Thyroid gland (tissue), 4 donors: ENCODE measurements at places on chromosomes 7 and 10. TPM values are rescaled to one million over a fixed set of nuclear protein-coding genes. Genes with fewer than 3 reads are reported as not detected.

Gene CHAT
- not detected for total RNA-seq

Gene CYP3A7
- not detected for total RNA-seq

- DNase-seq = no peak
Measured at GRCh38 chr7:87982116-87982515, 48.1 kb downstream of the ADAM22 start.

- DNase-seq = peak; percentile 29
Measured at GRCh38 chr7:36216063-36216684, 63.1 kb downstream of the EEPD1 start.

DNA sequence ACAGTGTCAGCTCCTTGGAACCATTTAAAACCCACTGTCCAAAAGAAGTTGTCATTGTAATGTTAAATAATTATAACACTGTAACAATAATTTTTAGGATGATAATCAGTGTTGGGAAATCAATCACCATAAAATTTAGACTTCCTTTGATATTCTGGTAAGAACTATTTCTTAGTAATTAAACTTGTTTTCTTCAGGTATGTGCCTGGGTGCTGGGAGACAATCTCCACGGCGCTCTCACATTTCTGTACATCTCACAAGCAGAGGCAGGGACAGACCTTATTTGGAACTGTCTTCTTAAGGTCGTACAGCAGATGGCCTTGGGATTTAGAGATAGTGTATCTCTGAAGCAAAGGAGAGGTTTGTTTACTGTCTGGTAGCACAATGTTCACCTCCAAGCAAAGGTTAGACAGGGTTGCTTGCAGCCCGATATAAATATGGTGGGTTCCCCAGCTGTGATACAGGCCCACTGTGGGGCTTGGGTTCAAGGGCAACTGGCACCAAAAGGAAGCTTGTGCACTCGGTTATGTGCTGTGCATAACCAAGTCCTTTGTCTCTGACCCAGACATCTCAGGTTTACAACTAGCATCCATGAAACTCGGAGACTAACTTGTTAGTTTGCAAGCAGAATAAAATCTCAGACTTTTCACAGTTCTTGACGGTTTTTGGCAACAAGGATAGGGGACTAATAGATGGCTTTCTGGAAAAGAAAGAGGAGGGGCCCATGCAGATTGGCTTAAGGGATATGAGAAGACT lies 125.5 kb downstream of the RNF32 start:
- DNase-seq = no peak

DNA sequence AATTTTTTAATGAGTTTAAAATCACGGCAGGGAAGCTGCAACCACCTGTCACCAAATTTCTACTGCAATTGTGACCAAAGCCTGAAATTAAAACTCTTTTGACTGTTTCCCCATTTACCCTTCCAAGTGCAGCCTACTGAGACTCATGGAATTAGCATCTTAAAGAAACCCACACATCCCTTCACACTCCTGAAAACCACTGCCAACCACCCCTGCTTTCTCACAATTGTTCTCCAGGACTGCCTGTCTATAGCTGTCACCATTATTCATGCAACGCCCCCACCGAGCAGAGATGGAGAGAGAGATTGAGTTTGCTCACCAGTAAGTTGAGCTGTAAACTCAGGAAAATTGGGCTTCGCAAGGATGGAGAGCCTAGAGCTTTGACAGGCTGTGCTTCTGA lies 383.8 kb upstream of the SORCS1 start:
- DNase-seq = no peak

DNA sequence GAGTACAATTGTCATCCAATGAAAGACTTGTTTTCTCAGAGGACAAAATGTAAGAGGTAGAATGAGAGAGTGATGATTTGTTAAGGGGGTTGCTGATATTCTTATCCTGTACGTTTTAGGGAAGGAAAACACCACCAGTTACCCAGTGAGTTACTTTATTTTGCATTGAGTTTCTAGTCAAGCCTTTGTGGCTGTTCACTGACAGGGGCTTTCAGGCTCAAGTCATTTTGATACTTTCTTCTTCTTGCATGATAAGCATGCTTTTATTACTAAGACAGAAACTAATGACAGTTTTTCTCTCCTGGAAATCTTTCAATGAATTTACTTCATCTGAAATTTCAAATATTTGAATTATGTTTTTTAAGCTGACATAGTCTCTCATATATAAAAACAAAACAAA lies 710.2 kb upstream of the POM121L12 start:
- DNase-seq = no peak

GRCh38 chr7:28960071-28960840 lies 2.1 kb upstream of the TRIL start:
- DNase-seq = no peak

DNA sequence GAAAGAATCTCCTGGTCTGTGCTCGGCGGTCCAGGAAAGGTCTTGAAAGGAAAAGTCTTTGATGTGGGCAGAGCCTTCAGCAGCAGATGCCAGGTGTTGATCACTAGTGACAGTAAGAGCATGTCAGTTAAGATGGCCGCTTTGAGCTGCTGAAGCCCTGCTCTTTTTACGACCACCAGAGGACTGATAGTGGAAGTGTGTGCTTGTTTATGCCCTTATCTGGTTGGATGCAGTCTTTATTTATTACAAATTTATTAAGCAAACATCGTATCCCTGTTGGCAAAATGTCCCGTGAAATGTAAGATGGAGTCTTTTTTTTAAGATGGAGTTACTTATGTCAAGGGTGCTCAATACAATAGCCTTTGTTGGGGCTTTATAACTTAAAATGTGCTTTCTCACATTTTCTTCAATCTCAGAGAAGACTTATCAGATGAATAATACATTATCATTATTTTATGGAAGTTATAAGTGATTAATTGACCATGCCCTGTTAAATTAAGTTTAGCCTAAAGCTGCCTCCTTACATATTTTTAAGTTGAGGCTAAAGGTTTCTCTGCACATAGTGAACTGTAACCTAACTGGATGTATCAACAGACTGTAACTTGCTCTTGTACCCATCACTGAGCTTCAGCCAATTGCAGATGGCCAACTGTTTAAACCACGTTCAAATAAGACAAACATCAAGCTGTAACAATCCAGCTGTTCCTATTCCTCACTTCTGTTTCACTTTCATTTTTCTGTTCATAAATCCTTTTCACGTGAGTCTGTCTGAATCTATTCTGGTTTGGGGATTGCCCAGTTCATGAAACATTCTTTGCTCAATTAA lies 97.4 kb upstream of the PIK3CG start:
- no peak for DNase-seq

GRCh38 chr10:50610368-50610767 lies 13.4 kb downstream of the SGMS1 start:
- DNase-seq = peak; percentile 81

- DNase-seq = peak; percentile 18
Measured at GRCh38 chr7:6375348-6376101, 72.2 kb downstream of the DAGLB start.

Gene TRIM50
- 1.0 TPM for total RNA-seq

Gene RADIL
- total RNA-seq = 4.9 TPM

Gene TMEM213
- not detected for total RNA-seq

DNA sequence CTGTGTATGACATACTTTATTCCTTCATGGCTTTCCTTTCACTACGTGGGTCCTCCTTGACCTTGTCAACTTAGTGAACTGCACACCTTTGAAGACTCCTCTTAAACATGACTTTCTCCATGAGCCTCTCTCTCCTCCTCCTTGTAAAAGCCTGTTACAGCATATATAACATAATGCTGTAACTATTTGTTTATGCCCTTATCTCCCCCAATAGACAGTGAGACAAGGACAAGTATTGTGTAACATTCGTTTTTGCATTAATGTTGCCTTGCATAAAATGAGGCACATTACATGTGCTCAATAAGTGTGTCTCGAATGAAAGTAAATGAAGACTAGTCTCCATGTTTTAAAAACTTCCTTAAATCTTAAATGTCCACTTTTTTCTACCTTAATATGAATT lies 4.3 kb upstream of the LAMB1 start:
- no peak for DNase-seq

DNA sequence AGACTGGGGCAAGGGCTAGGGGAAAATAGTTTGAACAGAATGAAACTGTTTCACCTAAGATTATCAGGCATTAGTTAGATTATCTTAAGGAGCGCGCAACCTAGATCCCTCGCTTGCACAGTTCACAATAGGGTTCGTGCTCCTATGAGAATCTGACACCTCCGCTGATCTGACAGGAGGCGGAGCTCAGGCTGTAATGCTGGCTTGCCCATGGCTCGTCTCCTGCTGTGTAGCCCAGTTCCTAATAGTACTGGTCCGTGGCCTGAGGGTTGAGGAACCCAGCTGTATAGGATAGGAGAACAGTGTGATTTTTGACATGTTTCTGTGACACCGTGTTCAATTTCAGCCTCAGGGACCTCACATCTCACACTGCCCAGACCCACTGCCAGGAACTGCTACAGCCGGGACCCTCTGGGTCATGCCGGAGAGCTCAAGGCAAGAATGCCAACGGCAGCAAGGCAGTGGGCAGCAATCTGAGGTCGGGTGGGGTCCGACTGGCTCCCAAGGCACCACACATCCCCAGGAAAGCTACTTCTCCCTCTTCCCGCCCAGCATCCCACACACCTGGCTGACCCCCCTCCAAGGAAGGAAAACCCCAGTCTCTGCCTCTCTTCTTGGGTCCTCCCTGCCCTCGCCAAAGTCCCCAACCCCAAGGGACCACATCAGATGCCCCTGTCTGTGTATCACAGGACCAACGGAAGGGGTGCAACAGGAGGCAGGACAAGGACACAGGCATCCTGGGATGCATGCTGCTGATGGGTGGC lies 31.7 kb downstream of the CAMK2B start:
- no peak for DNase-seq

- DNase-seq = no peak
Measured at GRCh38 chr7:11274074-11274473, 300.4 kb downstream of the PHF14 start.

DNA sequence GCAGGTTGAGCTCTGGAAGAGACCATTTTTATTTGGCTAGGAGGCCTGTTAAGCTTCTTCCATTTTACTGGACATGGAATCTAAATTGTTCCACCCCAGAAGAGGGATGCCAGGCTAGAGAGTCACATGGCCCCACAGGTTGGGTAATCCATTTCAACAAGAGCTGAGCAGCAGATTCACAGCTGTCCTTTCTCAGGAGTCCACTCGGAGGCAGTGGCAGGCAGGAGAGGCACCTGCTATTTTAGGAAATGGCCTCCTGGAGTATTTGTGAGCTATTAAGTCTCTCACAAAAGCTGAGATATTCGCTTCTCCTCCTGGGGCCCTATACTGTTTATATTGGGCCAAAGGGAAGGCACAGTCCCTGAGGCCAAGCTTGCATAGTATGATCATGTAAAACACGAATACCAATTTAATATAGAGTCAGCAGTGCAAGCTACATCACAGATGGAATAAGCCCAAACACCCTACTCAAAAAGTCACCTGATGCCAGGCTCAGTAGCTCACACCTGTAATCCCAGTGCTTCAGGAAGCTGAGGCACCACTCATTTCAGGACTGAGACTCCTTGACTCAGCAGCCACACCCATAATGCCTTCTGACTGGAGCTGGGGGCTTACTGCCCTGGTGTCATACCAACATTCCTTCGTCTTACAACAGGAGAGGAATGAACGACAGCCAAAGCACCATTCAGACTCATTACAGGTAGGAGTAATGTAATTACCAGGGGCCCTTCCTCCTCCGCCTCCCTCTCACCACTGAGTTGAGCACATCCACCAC lies 124.1 kb downstream of the LMBR1 start:
- DNase-seq = no peak

DNA sequence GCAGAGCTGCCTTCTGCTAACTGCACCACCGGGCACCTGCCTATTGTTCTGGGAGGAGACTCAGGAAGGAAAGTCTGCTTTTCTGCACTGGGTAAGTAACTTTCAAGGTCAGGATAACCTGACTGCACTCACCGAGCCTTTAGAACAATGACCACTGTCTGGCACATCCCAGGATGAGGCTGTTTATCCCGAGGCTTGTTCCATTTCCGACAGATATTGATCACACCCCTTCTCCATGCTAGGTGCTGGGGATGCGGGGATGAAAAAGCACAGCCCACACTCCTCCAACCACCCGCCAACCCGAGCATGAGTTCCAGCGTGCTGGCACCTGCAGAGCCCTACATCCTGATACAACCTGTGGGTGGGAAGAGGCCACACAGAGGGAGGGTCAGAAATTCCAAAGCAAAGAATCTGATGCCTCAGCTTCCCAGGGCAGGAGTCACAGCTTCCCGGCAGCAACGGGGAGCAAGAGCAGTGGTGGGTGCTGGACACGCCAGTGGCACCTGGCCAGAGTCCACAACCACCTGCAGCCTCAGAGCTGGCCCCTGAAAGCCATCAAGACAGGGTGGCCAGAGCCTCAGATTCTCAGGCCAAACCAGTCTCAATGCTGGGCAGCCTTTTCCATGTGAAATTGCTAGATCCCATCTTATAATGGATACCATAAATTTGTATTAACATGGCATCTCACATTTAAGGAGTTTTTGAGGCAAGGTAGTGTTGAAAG lies 34.9 kb upstream of the CNPY1 start:
- DNase-seq = no peak

DNA sequence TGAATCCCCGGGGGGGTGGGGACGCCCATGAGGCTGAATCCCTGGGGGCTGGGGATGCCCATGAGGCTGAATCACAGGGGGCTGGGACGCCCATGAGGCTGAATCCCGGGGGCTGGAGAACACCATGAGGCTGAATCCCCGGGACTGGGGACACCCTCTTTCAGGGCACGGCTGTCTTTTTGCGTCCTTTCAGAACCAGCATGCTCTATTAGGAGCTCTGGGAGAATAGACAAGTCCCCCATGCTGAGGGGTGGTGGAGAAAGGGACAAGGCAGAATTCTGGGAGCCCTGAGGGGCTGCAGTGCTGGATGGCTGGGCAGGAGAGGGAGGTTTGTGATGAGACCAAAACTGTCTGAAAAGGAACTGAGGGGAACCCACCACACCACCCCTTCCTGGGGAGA lies 257.3 kb upstream of the TCERG1L start:
- DNase-seq = no peak

DNA sequence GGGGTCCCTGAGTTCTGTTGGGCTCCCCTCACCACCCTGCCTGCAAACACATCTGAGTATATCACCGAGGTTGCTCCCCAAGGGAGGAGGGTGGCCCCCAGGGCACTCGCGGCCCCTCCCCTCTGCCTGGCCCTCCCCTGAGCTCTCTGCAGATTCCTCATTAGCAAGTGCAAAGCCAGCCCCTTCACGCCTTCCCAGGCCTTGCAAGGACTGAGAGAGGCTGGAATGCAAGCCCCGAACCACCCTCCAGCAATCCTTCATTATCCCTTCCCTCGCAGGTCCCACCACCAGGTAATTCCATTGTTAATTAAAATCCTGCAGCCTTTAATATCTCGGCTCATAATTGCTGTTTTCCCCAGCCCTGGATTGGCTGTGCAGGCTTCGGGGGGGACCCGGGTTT lies 35.3 kb upstream of the MYL10 start:
- DNase-seq = no peak

Gene TAS2R41
- total RNA-seq = not detected
